ENCODE measurements at places on chromosomes 13 and 19.

DNA sequence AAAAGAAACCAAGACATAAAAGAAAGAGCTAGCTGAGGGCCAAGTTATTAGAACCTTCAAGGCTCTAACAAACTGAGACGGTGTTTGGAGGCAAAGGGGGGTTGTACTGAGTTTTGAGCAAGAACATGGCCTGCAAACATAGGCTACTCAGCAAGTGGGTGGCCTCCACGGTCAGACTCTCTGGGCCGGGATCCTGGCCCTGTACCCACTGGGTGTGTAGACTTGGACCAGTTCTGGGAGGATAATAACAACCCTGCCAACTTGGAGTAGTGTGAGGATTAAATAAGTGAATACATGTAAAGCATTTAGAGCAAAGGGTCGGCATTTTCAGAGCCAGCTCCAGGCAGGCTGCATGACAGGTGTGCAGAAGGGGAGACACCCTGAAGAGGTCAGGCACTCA is 56.1 kb upstream of the TNFRSF19 start:
- DNase-seq: no peak

DNA sequence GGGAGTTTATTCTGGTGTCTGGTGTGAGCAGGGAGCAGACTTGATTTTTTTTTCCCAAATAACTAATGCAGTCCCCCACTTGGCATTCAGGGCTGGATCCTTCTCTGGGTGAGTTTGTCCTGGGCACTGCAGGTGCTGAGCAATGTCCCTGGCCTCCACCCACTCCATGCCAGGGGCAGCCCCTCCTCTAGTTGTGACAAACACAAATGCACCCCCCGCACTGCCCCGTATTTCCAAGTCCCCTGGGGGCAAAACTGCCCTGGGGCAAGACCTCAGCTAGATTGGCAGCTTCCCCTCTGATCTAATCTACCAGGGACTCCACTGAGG is 6.4 kb downstream of the MOB3A start:
- DNase-seq: no peak

- DNase-seq: no peak
Observed at GRCh38 chr13:106835477-106835876, 267.5 kb upstream of the ARGLU1 start.

- DNase-seq: peak; percentile 81
Observed at GRCh38 chr19:43534816-43535761, 2.1 kb downstream of the ZNF575 start.

DNA sequence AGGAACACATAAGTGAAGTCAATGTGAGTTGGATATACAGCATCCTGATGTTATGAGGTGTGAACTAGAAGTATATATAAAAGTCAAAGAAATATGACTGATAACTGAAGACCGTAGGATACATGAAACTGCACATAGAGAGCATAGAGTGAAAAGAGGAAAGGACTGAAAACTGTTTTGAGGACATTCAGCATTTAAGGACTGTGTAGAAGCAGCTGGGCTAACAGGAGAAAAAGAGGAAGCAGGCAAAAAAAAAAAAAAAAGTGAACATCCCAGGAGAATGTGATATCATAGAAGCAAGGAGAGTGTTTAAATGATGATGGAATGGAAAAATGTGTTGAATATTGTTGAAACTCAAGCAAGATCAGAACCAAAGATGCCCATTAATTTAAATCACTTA is 363.5 kb downstream of the PCDH20 start:
- DNase-seq: no peak

GRCh38 chr13:57629821-57630235 is 1.7 kb upstream of the PCDH17 start:
- DNase-seq: peak; percentile 97

DNA sequence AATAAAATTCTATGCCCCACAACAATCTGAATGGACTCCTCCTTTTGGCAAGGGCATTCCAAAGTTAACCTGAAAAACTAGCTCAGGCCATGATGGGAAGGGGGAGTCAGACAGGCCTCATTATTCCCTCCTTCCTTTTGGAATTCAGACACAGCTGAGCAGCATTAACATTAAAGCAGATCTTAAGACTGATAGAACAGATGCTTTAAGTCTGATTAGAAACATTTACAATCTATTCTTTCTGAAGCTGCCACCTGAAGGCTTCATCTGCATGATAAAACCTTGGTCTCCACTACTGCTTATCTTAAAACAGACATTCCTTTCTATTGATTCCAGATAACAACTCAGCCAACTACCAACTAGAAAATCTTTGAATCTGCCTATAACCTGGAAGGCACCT is 98.9 kb downstream of the UGGT2 start:
- DNase-seq: no peak

GRCh38 chr13:112874751-112875300 is 94.2 kb upstream of the MCF2L start:
- DNase-seq: no peak

DNA sequence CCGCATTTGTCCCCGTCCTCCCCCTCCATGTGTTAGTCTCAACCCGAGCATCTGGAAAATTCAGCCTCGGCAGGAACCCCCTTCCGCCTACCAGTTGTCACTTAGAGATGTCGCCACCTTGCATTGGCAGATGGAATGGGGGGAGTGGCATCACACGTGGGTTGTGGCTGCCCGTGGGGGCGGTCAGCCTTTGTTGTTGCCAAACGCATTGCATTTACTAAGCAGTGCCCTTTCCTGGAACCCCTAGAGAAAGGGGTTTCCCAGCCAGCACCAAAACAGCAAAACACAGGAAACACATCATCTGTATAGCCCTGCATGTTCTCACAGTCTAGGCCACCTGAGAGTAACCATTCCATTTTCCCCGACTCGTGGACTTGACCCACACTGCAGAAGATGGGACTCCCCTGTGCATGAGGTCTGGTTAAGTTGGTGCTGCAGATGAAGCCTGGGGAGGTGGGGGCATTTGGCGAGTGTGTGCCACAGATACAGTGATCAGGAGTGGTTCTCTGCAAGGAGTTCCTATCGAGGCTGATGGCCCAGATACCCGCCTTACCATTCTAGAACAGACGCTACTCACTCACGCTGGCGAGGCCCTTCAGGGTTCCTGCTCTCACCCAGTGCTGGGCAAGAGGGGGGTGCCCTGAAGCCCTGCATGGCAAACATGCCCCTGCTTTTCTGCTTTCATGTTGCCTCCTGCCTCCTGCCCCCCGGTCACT is 38.3 kb downstream of the TMED1 start:
- DNase-seq: no peak

DNA sequence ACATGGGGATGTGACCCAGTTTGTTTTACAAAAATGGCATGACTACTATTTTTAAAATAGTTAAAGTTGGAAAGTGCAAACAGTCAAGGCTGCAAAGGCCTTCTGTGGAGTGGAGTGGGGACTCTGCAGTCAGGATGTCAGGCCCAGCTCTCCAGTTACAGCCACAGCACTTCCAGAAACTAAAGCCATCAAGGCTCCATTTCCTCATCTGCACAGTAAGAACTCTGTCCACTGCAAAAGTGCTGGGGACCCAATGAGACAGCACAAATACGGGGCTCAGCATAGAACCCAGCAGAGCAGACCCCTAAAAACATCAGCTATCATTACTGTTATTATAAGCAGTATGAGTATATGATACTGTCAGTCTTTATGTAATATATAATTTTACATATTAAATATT is 73.6 kb downstream of the SACS start:
- no peak for DNase-seq

DNA sequence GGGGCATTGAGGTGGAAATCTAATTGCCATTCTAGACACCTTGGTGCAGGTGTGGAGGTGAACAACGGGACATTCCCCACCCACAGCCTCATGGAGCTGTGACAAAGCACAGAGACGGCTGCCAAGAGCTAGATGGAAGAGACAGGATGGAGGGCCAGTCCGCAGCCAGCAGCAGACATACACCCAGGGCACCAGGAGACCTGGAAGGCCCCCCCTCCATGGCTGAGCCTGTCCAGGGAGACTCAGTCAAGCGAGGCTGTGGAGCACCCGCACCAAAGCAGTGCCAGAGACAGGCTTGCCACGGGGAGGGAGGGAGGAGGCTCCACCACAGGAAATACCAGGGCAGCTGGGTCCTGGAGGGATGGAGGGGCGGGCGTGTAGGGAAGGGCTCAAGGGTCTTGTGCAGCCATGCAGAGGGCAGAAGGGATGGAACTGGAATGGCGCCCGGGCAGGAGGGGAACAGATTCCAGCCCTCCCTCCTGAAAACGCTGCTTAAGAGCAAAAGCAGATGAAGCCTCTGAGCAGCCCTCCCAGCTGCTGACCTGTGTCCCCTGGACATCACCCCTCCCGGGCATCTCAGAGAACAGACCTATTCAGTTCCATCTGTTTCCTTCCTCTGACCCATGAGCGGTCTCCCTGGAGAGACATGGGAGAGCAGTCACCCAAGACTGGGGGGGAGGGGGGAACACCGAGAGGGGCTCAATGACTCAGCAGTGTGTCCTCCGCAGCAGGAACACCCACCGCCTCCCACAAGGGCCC is 14.4 kb downstream of the EPS15L1 start:
- DNase-seq: no peak

- no peak for DNase-seq
Observed at GRCh38 chr13:23794267-23795161, 94.7 kb downstream of the MIPEP start.

DNA sequence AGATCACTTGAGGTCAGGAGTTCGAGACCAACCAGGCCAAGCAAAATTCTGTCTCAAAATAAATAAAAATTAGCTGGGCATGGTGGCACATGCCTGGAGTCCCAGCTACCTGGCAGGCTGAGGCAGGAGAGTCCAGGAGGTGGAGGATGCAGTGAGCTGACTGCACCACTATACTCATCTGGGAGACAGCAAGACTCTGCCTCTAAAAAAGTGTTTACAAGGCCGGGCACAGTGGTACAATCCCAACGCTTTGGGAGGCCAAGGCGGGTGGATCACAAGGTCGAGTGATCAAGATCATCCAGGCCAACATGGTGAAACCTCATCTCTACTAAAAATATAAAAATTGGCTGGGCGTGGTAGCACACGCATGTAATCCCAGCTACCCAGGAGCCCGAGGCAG is 4.2 kb upstream of the DAPK3 start:
- DNase-seq: no peak

- DNase-seq: no peak
Observed at GRCh38 chr13:30443957-30444404, 21.7 kb downstream of the UBE2L5 start.

- DNase-seq: no peak
Observed at GRCh38 chr19:1450735-1451731, 1.1 kb downstream of the APC2 start.

GRCh38 chr13:100597253-100597652 is 8.7 kb upstream of the GGACT start:
- no peak for DNase-seq

- DNase-seq: no peak
Observed at GRCh38 chr19:15656467-15656866, 15.8 kb downstream of the CYP4F3 start.

DNA sequence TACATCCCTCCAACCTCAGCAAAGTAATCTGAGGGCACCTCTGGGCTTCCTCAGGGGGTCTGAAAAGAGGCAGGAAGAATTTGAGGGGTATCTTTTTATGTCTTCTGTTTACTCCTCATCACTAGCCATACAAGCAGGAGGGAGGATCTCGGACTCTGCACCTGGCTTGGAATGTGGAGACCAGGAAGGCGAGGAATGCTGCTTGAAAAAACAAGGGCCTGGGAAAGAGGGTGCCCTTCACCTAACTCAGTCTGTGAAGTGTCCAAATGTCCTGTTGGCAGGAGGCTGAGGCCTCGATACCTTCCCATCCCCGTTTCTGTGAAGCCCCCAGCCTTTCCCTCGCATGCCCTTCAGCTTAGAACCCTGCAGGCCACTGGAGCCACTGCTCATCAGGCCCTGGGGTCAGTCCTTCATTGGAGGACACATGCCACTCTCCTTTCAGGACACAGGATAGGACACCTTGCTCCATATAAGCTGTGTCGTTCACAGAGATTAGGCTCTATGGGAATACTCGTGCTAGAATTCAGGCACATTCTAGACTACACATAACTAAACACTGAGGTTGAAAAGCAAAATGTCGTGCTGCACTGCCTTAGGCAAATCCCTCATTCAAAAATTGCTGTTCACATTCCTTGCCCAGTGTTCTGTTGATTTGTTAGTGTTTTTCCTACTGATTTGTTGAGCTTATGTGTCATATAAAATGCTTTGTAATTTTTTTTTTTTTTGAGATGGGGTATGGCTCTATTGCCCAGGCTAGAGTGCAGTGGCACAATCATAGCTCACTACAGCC is 49.7 kb downstream of the ESD start:
- no peak for DNase-seq

DNA sequence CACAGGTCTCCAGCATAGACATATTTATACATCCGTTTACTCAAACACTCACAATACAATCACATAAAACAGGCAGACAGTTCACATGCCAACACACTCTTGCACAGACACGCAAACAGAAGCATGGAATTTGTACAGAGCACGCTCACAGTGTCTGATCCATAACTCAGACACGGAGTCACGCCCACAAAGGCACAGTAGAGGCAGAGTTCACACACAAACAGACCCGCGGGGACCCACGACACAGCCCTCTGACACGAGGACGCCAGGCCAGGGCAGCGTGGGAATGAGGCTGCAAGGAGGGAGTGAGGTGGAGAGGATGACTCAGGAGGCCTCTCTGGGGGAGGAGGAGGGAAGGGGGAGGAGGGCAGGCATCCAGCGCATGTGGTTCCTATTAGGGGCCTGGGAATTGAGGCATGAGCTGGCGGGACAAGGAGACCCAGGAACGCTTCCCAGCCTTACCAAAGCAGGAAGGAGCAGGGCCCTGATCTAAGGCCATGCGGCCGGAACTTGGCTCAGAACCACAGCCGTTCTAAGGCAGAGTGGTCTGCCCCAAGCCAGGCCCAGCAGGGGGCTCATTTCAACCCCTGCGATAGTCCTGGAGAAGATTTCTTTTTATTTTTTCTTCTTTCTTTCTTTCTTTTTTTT is 9.1 kb upstream of the OLFM2 start:
- DNase-seq: peak; percentile 96

- DNase-seq: peak; percentile 57
Observed at GRCh38 chr19:1206864-1207450, 1.4 kb downstream of the STK11 start.

GRCh38 chr13:54628383-54628782 is 1599.8 kb downstream of the OLFM4 start:
- DNase-seq: no peak

DNA sequence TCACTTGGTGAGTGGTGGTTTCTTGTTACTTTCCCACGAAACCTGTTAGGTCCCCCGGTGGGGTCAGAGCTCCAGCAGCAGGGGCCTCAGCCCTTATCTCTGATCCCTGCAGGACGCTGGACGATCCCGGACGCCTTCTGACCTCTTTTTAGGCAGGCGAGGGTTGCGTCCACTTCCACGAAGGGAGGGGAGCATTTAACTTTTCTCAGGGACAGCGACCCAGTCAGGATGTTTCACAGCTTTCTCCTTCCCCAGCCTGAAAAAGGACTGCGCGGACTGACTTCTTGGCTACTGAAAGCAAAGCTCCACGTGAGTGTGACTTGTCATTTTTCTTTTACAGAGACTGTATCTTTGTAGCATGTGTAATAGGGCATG is 692 bp downstream of the ZNF234 start:
- no peak for DNase-seq

GRCh38 chr19:7670790-7671189 is 1.9 kb downstream of the RETN start:
- no peak for DNase-seq

GRCh38 chr13:73173279-73173811 is 114.5 kb downstream of the KLF5 start:
- peak; percentile 19 for DNase-seq

GRCh38 chr19:13856497-13856896 is 20.4 kb upstream of the NANOS3 start:
- DNase-seq: no peak

- DNase-seq: no peak
Observed at GRCh38 chr13:59178344-59178743, 985.4 kb downstream of the DIAPH3 start.
